A673 (cell line): ENCODE measurements at places on chromosomes 2 and 18. TPM values are rescaled to one million over a fixed set of nuclear protein-coding genes. Genes with fewer than 3 reads are reported as not detected.

CHST10 gene
- 10.9 and 11.3 TPM in 2 replicates for total RNA-seq

DNA sequence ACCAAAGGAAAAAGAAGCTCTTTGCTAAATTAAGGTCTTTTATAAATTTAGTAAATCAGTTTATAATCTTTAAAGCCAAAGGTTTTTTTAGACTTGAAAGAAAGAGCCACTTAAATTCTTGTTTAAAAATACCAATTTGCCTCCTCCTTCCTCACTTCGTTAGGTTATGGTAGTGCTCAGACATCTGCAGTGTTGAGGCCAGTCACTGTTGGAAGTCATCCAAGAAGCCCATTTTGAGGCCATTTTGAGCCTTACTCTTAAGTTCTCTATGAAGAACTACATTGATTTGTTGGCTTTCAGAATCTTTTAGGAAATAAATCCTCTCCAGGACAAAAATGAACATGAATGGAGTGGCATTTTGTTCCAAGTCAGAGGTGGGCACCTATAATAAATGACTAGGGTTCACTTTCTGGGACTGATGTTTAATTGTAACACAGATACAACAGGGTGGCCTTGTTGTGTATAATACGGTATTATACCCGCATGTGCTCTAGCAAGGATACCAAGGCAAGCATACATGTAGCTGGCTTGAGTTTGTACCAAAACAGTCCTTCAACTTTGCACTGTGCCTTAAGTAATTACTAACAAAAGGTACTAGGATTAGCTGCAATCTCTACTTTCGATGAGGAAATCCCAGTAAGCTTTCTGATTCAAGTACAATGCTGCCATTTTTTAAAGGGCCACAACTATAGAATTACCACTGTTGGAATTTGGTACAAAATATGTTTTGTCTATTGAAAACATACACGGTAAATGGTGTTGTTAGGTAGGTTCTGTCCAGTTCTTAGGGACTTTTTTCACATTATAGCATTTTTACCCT, 22.8 kb downstream of the SLC66A3 start:
- no peak for DNase-seq

DNA sequence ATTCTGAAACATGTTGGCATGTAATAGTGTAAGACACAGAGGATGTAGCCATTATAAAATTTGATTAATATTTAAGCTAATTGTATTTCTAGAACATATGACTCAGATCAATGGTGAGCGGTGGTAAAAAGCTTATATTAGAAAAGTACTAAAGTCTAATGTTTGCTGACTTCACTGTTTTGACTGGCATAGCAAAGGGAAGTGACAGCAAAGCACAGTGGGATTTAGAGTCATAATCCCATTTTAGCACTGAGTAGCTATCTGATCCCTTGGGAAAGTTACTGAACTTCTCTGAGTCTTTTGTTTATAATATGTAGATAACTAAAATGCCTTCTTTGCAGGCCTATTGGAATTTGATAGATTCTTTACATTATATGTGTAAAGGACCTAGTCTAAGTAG, 60.4 kb downstream of the KIAA1328 start:
- DNase-seq, result peak; percentile 52

DNA sequence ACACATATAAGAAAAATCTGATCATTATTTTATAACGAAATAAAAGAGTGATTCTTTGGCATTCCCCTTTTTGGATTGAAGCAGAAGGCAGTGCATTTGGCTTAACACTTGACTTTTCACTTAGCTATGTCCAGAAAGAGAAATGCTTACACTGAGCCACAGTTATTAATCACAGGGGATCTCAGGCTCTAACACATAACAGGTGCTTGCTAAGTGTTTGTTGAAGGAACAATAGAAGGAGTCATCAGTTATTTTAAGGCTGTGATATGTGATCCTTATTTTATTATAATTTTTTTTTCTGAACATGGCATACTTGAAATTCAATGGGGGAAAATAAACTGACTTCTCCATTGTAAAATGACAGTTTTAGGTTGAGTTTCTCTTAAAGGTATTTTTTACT, 209.5 kb downstream of the UBE2E3 start:
- no peak for DNase-seq

DNA sequence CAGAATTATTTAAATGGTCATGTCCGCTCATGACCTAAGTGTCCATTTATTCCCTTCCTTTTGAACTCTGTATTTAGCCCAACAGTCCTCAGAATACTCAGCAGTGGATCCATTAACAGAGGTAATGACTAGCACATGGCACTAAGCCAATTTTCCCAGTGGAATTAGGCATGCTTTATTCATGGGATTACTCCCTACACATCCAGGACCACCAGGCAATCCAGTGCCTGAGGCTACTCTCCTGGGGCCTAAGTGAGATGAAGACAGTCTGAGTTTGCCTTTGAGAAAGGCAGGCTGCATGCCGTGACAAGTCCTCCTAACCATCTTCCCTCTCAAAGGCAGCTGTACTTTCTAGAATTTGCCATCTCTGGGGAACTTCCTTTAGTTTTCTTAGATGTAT, 128.6 kb downstream of the SPOPL start:
- peak; percentile 25 for DNase-seq

- DNase-seq, result no peak
These were observed 245.9 kb upstream of the RAB6C start for GRCh38 chr2:129733579-129733978.

- no peak for DNase-seq
These were observed 382.6 kb downstream of the EPHA4 start for GRCh38 chr2:221189431-221190067.

DNA sequence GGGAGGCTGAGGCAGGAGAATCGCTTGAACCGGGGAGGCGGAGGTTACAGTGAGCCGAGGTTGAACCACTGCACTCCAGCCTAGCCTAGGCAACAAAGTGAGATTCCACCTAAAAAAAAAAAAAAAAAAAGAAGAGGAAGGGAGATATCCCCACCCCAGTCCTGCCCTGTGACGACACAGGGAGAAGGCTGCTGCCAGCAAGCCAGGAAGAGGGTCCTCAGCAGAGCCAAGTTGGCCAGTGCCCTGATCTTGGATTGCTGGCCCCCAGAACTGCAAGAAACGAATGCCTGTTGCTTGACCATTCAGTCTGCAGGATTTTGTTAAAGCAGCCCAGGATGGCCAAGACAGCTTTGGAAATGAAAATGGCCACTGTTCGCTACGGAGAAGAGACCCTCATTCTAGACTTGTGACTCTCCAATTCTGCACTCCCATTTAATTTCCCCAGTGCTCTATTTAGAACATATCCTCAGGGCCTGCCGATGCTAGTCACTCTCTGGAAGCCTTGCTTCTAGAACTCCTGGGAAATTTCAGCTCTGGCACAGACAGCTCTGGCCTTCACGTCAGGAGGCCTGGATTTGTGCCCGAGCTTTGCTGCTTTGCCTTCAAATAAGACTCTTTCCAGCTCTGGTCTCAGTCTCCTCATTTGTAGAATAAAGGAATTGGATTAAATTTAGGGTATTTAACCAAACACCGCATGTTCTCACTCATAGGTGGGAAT, 15.7 kb upstream of the AMMECR1L start:
- DNase-seq, result no peak

GRCh38 chr2:84487298-84487996, 28.4 kb upstream of the SUCLG1 start:
- no peak for DNase-seq

DNA sequence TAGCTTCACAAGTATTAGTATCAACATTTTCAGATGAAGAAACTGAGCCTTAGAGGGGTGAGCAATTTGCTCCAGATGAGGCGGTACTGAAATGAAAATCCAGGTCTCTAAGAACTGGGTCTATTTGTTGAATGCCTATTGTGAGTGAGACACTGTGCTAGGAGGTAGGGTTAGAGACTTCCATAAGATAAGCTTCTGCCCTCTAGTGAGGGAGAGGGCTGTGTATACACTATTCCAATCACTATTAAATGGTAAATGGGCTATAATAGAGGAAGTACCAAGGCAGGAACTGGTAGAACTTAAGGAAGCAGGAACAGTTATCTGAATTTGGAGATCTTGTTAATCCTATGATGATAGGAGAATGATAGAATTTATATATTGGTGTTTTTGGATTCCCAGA, 23.6 kb upstream of the GLS start:
- DNase-seq, result no peak

DNA sequence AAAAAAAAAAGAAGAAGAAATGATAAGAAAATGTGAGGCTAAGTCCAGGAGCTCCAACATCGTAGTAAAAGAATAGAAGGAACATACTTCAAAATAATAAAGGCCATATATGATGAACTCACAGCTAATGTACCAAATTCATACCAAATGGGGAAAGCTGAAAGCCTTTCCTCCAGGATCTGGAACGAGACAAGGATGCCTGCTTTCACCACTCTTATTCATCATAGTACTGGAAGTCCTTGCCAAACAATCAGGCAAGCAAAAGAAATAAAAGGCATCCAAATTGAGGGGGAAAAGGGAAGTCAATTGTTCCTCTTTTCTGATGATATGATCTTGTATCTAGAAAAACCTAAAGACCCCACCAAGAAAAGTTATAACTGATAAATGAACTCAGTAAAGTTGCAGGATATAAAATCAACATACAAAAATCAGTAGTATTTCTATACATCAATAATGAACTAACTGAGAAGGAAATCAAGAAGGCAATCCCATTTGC, 170.6 kb downstream of the METTL4 start:
- no peak for DNase-seq

- DNase-seq, result no peak
These were observed 111.5 kb downstream of the MCFD2 start for GRCh38 chr2:46803911-46804670.

DNA sequence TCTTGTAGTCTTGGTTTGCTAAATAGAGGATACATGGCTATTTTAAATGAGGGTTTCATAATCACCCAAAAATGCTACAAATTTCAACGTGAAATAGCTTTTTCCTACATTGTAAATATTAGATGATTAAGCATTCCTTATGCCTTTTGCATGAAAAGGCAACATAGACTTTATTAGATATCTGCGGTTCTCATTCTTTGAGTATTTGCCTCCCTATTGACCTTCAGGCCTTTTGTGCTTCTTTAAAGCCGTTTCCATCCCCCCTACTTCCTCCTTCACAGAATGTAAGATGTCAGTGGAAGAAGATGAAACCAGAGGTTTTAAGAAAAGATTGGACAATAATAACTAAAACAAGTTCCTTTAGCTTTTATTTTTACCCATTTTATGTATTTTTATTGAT, 144.1 kb downstream of the UBE2E3 start:
- peak; percentile 1 for DNase-seq

UGT1A5 gene
- not detected in 2 replicates for total RNA-seq

DNA sequence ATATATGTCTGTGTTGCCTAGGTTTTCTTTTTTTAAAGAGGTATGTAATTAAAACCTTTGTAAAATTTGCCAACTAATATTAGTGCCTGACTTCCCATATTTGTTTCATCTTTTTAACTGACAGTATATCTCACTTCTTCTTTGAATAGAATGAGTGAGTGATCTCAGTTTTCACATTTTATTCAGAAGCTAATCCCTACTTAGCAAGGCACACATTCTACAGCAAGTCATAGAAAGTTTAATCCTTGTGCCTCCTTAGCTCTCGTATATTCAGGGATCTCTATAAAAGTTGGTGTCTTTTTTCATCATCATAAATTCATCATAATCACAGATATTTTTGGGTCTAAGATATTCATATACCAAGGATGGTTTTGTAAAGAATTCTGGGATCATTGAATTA, 66.6 kb downstream of the RIF1 start:
- peak; percentile 37 for DNase-seq

DNA sequence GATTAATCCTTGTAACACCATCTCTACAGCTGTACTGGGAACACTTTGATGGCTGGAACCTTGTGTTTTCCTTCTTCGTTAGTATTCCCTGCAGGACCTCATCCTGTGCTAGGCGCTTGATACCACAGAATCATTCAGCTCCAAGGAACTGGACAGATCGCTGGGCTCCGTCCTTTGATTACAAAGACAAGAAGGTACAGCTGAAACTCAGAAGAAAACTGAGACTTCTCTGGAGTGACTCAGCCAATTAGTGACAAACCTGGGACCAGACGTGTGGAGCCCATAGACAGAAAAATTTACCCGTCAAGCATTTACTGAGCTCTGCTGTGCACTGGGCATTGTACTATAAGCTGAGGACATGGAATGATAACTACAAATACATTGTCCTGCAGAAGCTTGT, 67.3 kb downstream of the NCKAP5 start:
- peak; percentile 69 for DNase-seq

GRCh38 chr2:198523710-198524109, 719.3 kb downstream of the PLCL1 start:
- no peak for DNase-seq

- DNase-seq, result peak; percentile 62
These were observed 16.8 kb upstream of the ATP8B1 start for GRCh38 chr18:57819671-57820460.

DNA sequence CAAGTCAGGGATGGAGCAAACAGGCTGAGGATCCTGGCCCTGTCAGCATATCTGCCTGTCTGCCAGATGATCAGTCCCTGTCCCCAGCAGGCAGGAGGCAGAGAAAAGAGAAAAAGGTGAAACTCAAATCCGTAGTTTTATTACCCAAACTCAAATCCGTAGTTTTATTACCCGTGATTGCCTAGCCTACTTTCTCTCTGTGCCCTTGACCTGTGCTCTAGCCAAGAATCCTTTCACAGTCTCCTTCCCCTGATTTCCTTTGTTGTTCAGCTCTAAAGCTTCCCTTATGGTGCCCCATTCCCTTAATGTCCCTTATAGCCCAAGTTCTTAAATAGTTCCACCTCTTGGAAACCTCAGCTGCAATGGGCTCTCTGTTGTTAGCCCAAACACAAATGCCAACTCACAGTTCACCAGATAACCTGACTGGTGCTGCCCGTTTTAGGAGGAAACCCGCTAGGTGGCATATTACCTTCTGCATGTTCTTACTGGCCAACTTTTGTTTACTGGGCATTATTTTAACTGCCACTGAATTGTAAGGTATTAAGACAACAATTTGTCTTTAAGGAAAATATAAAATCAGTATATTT, 125.7 kb upstream of the FZD5 start:
- no peak for DNase-seq
